Fibroblast of skin of right quadriceps (primary cell): ENCODE measurements at places on chromosomes 2 and 18.
A peak's percentile ranks its signal among the peaks of the same experiment; 100 is the strongest.

- DNase-seq, result no peak
These were observed 81.6 kb downstream of the EPB41L3 start for GRCh38 chr18:5462227-5462626.

GRCh38 chr2:22110244-22110651 lies 986.5 kb downstream of the TDRD15 start:
- DNase-seq, result no peak

GRCh38 chr18:47788621-47789020 lies 141.8 kb downstream of the SMAD2 start:
- no peak for DNase-seq

DNA sequence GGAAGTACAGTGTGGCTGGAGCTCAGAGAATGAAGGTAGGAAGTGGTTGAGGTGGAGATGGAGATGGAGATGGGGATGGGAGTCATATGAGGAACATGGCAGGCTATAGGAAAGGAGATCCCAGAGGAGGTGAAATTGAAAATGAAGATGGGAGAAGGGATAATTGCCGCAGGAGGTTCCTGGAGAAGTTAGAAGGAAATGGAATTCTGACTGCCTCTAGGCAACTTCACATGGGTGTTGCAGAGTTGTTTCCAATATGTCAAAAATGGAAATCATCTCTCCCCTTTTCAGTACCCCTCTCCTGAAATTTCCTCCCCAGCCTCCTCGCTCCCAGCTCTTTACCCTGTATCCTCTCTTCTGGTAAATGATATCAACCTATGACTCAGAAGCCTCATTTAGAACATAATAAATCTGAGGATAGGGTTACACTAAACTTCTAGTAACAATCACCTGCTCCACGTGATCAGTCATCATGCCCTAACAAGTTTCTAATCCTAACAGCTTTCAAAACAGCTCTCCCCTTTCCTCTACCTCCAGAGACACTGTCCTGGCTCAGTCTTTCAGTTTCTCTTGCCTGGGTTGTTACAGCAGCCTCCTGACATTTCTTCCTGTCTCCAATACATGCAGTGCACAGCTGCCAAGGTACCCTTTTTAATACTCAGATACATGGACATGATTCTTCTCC lies 201.9 kb upstream of the RBMS1 start:
- DNase-seq, result peak; percentile 54

DNA sequence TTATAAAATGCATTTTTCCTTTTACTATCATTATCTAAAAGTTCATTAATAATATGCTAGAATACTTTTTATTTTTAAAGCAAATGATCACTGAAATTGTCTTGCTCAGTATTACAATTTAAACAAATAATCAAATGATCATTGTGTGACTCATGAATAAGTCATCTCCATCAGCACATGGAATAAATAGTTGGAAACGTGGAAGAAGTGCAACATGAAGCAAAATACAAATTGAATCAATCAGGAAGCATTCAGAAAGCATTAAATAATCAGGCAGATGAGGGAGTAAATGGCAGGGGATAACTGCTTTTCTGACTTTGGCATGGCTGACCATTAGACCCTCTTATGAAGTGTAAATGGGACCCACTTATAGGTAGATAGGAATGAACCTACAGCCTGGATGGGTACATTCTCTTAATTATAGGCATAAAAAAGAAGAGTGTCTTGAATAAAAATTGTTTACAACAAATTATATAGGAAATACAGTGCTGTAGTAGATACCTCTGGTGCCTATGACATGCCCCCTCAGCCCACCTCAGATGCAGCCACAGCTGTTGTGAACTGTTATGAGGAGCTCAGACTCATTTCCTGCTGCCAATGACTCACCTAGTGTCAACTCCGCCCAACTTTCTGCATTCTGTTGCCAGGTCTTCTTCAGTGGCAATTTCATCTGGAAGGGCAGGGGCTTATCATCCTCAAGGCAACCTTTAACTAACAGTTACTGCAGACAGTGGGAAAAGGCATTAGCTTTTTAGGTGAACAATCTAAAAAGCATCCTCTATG lies 936.0 kb downstream of the TRIB2 start:
- peak; percentile 74 for DNase-seq

DNA sequence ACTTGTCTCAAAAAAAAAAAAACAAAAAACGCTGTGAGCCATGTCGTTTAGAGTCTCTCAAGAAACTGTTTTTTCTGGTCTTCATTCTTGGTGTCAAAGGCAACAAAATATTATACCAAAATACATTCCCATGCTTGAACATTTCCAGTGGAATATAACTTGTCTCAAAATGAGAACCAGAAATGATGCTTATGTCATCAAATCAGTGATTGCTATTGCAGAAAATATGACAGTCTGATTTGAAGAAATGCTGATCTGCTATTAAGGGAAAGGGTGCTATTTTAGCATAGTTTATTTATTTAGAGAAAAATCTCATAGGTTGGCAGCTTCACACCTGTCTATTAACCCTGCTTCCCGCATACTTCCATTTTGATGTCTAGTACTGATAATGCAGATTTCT lies 82.4 kb upstream of the ACSL3 start:
- DNase-seq, result no peak

- no peak for DNase-seq
These were observed 106.4 kb upstream of the CCDC85A start for GRCh38 chr2:56077359-56077915.

GRCh38 chr18:53991202-53991601 lies 233.3 kb downstream of the MBD2 start:
- peak; percentile 89 for DNase-seq

DNA sequence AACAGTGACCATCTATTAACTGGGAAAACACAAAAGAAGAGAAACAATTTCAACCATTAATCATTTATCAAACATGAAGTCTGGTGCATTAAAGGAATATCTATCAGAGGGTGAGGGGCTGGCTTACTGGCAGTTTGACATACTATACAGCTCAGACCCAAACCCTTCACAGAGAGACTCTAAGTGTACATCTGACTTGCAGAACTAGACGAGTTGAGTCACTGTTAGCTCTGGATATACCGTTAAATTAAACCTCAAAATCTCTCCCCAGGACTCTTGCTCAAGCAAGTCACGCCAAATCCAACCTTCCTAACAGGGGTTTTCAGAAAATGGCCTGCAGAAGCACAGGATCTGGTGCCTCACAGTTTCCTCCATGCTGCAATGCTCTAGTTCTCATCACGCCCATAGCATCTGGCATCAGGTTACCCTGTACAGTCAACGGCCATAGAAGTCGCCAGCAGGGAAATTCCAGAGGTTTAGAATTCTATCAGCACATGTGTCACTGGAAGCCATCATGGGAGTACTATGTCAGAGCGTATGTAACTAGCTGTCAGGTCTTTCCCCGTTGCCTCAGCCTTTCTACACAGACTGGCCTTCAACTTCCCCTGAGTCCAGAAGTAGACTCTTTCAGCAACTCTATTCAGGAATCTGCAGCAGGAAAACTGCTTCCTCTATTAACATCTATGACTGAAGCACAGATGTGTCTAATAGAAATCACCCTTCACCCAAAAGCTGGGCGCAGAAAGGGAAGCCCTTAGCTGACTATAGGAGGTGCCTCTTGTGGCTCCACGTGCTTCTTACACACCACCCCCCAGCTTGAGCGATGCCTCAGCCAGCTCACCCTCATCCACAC lies 9.3 kb downstream of the TGOLN2 start:
- peak; percentile 86 for DNase-seq

DNA sequence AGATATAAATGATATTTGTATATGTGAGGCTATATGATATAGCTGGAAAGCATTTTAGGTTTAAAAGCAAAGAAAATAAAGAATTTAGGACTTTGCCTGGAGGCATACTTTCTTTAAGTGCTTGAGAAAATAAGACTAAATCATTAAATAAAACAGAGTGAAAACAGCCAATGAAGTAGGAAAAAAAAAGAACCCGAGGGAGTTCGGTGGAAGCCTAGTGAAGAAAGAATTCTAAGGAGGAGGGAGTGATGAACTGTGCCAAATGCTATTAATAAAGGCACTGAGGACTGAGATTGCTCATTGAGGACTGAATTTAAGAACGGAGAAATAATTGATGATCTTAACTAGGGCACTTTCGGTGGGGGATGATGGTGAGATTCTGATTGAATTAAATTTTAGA lies 573.5 kb downstream of the DSC3 start:
- DNase-seq, result no peak

DNA sequence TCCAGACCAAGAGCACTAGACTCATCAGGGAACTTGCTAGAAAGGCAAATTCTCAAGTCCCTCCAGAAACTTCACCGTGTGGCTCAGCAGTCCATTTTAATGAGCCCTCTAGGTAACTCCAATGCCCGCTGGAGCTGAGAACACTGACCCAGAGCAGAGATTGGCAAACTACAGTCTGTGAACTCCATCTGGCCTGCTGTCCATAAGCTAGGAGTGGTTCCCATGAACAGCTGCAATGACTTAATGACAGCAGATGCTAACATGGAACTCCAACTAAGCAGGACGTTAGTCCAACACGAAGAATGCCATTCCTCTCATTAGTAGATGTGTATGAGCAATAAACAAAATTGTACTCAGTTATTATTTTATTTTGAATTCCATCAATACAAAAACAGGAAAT lies 371.9 kb downstream of the STK39 start:
- no peak for DNase-seq

GRCh38 chr2:171858397-171858958 lies 35.6 kb downstream of the SLC25A12 start:
- no peak for DNase-seq

DNA sequence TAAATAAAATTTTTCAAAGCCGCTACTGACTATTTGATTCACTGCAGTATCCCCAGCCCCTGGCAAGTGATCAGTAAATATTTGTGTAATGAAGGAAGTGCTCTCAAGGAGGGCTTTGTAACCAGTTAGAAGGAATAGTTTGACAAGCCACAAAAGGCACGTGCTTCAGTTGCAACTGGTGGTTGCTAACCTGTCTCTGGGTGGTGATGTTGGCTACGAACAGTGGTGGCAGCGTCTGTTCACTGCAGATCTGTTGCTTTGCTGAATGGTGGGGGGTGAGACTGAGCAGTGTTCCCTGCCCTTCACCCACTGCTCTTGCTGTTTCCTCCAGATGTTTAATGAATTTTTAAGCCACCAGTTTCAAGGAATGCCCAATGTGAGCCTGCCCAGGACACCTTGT lies 73.9 kb upstream of the SIX2 start:
- DNase-seq, result no peak

DNA sequence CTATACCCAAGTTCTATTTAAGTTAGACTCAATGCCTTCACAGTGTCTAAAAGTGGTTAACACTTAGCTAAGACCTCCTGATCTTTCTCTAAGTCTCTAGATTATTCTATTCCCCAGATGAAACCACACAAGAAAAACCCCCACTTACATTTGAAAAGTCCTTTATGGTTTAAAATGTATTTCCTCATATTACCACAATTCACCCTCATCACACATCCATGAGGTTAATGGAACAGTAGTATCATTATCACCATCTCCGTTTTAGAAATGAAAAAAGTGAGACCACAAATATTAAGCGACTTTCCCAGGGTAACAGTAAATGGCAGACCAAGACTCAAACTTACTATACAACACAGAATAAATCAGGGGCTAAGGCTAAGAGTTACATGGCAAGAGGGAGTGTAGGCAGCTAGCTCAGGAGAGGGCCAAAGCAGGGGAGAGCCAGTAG lies 28.6 kb downstream of the EPG5 start:
- DNase-seq, result no peak
